HT1080 (cell line): ENCODE measurements at places on chromosomes 2 and 18. TPM values are rescaled to one million over a fixed set of nuclear protein-coding genes. Genes with fewer than 3 reads are reported as not detected.

Gene C2orf68
- 26.5 and 31.4 TPM in 2 replicates for total RNA-seq

Gene STPG4
- 0.10 and 0.70 TPM in 2 replicates for total RNA-seq

Gene CCDC74B
- total RNA-seq = 0.85 and 1.2 TPM in 2 replicates

Gene MARCHF4
- 24.1 and 27.8 TPM in 2 replicates for total RNA-seq

Gene GRHL1
- 0.11 and 0.17 TPM in 2 replicates for total RNA-seq

Gene EPB41L5
- total RNA-seq = 4.0 and 5.0 TPM in 2 replicates

Gene UGT1A8
- total RNA-seq = not detected in 2 replicates

Gene MXD1
- total RNA-seq = 3.5 and 4.6 TPM in 2 replicates

Gene IL1F10
- not detected in 2 replicates for total RNA-seq

Gene ADD2
- total RNA-seq = 39.3 and 79.9 TPM in 2 replicates
